ENCODE measurements at places on chromosomes 2 and 18. TPM values are rescaled to one million over a fixed set of nuclear protein-coding genes. Genes with fewer than 3 reads are reported as not detected.

SLC16A14 gene
- 62.0 TPM for total RNA-seq

ALPP gene
- not detected for total RNA-seq

CXCR1 gene
- total RNA-seq = under 0.01 TPM

ZNF804A gene
- total RNA-seq = 13.9 TPM

GNLY gene
- not detected for total RNA-seq

SERPINB11 gene
- total RNA-seq = not detected

ERFE gene
- total RNA-seq = 0.82 TPM

SMAD7 gene
- 14.7 TPM for total RNA-seq

HOXD13 gene
- not detected for total RNA-seq

AMER3 gene
- 44.0 TPM for total RNA-seq

HAAO gene
- 0.82 TPM for total RNA-seq

RNF181 gene
- 51.8 TPM for total RNA-seq

DSG4 gene
- total RNA-seq = under 0.01 TPM

DYNAP gene
- not detected for total RNA-seq

AGFG1 gene
- total RNA-seq = 73.0 TPM

INHBB gene
- total RNA-seq = 3.3 TPM

BOLL gene
- total RNA-seq = not detected

COLEC11 gene
- 0.41 TPM for total RNA-seq

KRTCAP3 gene
- not detected for total RNA-seq

TUBB8B gene
- total RNA-seq = not detected

POTEJ gene
- total RNA-seq = not detected

LYPD1 gene
- 24.5 TPM for total RNA-seq

TBR1 gene
- total RNA-seq = 73.8 TPM

LINC00305 gene
- total RNA-seq = not detected

BIN1 gene
- total RNA-seq = 57.5 TPM

GAL3ST2 gene
- 0.41 TPM for total RNA-seq

LCT gene
- total RNA-seq = not detected

CENPA gene
- 1.2 TPM for total RNA-seq

TNS1 gene
- 3.7 TPM for total RNA-seq

RAB6C gene
- total RNA-seq = 0.41 TPM

SRD5A2 gene
- total RNA-seq = not detected

All from frontal cortex (tissue), 4 donors.